Stimulated activated CD8-positive, alpha-beta memory T cell treated with anti-CD3 and anti-CD28 coated beads, Interleukin-7, amount 100 ng/mL, for 1 hour (primary cell): ENCODE measurements at places on chromosomes 5 and 9.

DNA sequence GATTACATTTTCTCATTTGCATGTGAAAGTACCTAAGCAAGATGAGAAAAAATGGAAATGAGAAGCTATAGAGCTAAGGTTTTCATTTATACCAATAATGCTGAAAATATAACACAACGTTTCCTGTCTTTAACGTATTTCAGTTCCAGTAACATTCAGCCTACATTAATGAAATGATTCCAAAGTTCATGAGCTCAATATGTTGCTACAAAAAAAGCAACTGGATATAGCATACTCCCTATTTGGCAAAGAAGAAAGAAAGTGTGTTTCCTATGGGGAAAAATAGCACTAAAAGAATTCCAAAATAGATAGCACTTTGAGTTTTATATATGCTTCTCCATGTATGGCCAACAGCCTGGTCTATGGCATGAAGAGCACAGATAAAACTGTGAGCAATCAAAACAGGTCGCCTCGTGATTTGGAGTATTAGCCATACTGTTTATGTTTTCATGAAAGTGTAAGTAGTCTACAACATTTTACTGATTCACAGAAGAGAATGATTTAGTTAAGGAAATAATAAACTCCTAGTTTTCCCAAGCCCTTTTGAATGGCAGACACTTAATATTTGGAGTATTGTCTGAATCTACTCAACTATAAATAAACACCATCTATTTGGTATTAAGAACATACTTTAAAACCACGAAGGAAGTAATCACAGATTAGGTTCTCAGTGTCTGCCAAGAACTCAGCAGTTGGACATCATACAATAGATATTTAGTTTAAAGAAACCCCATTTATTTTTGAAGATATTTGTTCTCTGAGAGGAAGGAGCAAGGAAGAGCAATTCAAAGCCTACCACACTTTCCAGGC, 258.7 kb upstream of the RASA1 start:
- no peak for DNase-seq

- no peak for DNase-seq
These were observed 34.7 kb downstream of the GLT6D1 start for GRCh38 chr9:135604437-135605237.

GRCh38 chr5:57931352-57931751, 448.7 kb upstream of the ACTBL2 start:
- no peak for DNase-seq

GRCh38 chr5:160665460-160665859, 186.6 kb downstream of the ATP10B start:
- DNase-seq: no peak

GRCh38 chr9:31320494-31320893, 1063.9 kb upstream of the ACO1 start:
- no peak for DNase-seq

DNA sequence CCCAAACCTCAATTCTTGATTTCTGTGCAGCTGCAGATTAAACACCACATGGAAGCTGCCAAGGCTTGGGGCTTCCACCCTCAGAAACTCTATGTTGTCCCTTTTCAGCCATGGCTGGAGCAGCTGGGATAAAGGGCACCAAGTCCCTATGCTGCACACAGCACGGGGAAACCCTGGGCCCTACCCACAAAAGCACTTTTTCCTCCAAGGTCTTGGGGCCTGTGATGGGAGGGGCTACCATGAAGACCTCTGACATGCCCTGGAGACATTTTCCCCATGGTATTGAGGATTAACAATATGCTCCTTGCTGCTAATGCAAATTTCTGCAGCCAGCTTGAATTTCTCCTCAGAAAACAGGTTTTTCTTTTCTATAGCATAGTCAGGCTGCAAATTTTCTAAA, 41.8 kb upstream of the CDH9 start:
- DNase-seq: no peak

- no peak for DNase-seq
These were observed 43.5 kb downstream of the PNPLA7 start for GRCh38 chr9:137506702-137507171.
